ENCODE measurements at places on chromosomes 12 and 14. TPM values are rescaled to one million over a fixed set of nuclear protein-coding genes. Genes with fewer than 3 reads are reported as not detected.
A peak's percentile ranks its signal among the peaks of the same experiment; 100 is the strongest.

Gene KRT73
- total RNA-seq = not detected

Gene TSPAN8
- total RNA-seq = 0.76 TPM

- H3K27ac ChIP-seq = no peak overlapping the region
- H3K27me3 ChIP-seq = no peaks in the 10 kb centered on the region
- no peaks in the 10 kb centered on the region for H3K36me3 ChIP-seq
- DNase-seq = no peak
- no peak overlapping the region for H3K4me3 ChIP-seq
Measured at GRCh38 chr12:6952863-6953441, 1.8 kb downstream of the PTPN6 start.

- H3K27me3 ChIP-seq = no peaks in the 10 kb centered on the region
- no peak for DNase-seq
- no peaks in the 10 kb centered on the region for H3K4me1 ChIP-seq
- no peak overlapping the region for H3K27ac ChIP-seq
- no peak overlapping the region for H3K4me3 ChIP-seq
- H3K36me3 ChIP-seq = no peaks in the 10 kb centered on the region
Measured at GRCh38 chr14:106487600-106487999, 961.2 kb downstream of the TMEM121 start.

DNA sequence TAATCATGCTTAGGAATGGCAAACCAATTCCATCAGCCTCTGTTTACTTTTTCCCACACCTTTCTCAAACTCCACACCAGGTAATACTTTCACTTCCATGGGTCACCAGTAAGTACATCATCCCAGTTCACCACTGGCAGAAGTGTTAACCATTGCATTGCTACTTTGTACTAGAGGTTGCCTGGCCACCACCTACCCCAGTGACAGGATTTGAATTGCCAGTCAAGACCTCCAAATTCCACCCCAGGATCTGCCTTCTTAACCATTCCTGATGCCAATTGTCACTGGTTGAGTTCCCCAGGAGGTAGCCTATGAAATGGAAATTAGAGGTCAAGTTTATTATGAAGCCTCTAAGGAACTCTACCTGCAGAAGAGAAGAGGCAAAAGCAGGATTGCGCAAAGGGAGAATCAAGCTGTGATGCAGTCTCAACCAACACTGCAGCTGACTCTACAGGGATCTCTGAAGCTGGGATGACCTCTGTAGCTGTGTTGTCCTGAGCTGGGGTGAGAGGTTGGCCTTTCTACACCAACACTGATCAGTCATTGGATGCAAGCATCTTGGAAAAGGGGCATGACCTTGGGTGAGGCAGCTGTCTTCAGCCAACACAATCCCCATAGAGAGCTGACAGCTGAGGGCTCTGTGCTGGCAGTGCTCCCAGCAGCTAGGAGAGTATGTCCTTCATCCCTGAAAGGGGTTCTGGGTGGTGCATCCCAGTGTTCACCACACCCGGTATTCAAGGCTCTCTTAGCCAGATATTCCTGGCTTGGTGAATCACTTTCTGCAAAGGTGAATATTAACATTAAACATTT is 37.0 kb upstream of the HMGA2 start:
- no peaks in the 10 kb centered on the region for H3K27me3 ChIP-seq
- no peak for DNase-seq
- H3K4me3 ChIP-seq = no peak overlapping the region
- H3K27ac ChIP-seq = no peak overlapping the region
- peaks cover 10% of the 10 kb centered on the region for H3K4me1 ChIP-seq
- no peaks in the 10 kb centered on the region for H3K36me3 ChIP-seq

GRCh38 chr14:25869854-25870253 is 728.0 kb downstream of the NOVA1 start:
- no peak overlapping the region for H3K4me3 ChIP-seq
- H3K27ac ChIP-seq = no peak overlapping the region
- H3K36me3 ChIP-seq = no peaks in the 10 kb centered on the region

DNA sequence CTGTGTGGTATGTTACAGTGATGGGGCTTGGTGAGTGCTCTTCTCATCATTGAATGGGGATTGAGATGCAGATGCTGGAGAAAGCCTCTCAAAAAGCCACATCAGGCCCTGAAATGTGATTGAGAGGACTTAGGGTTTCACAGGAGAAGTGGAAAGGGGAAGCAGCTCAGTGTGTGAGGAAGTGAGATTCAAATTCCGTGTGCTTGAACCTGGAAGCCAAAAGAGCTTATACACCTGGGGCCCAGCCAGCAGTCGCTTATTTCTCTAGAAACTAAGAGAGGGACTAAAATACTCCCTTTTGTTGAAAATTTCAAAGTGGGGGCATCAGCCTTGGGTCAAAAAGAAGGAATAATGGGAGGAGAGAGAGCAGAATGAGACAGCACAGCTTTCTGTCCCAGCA is 39.1 kb upstream of the GZMB start:
- no peaks in the 10 kb centered on the region for H3K27me3 ChIP-seq
- no peaks in the 10 kb centered on the region for H3K36me3 ChIP-seq
- H3K4me3 ChIP-seq = no peak overlapping the region
- no peak overlapping the region for H3K27ac ChIP-seq
- no peaks in the 10 kb centered on the region for H3K4me1 ChIP-seq

DNA sequence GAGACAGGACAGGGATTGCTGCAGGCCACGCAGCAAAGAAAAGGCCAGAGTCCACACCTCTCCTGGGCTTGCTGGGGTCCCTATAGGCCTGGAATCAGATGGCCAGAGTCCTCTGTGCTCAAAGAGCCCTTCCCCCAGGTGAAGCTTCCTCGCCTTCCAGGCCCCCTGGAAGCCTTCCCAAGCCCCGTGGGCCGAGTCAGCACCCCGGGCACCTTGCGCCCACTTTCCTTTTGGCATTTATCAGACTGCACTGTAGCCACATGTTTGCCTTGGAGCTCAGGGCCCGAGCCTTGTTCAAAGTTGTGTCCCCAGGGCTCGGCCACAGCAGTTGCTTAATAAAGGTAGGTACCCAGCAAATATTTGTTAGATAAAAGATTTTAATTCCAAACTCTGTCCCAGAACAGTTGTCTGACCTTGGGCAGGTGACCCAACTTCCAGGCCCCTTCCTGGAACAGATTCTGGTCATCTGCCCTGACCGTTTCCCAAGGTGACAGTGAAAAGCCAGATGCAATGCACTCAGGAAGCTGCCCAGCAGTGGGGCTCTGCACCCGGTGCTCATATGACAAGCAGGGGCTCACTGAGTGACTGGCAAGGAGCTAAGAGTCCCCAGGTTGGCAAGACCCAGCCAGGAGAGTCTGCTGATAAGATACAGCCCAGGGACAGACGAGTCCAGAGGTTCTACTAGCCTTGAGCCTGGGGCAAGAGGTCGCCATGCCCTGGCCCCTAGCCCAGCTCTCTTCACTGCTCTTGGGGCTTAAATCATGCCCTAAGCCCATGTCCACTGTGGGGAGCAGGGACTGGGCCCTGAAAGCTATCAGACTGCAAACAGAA is 81.2 kb downstream of the PITPNM2 start:
- DNase-seq = no peak
- H3K27me3 ChIP-seq = no peaks in the 10 kb centered on the region
- peaks cover 21% of the 10 kb centered on the region for H3K4me1 ChIP-seq
- H3K4me3 ChIP-seq = no peak overlapping the region
- H3K36me3 ChIP-seq = no peaks in the 10 kb centered on the region

DNA sequence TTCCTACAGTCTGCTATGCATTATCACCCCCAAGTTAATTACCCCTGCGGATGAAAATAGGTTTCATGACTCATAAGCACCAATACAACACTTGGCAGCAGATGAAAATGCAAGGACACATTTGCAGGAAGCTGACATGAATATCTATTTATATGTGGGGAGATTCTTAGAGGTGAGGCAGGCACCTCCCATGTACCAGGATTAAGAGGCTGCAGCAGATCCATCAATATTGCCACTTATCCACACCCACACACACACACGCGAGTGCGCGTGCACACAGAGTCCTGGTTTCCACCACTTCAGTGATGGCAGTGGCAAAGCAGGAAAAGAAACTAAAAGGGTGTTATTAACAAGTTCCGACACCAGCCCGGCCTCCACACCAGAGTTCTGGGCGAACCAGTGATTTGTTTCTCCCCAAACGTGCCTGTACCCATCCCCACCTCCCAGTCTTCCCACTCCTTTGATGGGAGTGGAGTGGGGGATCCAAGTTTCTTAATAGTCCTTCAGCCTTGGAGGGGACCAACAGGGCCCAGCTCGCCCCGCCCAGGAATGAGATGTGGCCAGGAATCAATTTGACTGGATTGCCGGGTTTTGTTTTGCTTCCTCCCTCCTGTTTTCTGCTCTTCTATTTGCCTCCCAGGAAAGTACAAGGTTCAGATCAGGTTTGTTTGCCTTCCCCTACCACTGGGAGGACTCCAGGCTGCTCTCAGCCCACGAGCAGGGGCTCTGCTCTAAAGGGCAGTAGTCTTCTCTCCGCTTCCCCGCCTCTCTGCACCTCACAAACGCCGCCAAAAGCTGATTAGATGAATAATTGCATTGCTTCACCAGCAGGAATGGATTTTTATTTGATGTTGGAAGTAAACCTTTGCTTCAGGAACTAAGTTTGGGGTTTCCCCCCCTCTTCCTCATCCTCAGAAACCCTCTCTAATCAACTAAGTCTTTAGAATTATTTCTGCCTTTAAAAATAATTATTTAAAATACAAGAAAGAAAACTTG is 5.2 kb downstream of the IRF2BPL start:
- H3K27ac ChIP-seq = peak overlapping the region; percentile 86
- 0 out of 2 replicates have a peak, but pooled peaks cover 3% of the 10 kb centered on the region for H3K36me3 ChIP-seq
- peak overlapping the region; percentile 17 for H3K4me3 ChIP-seq
- DNase-seq = no peak

DNA sequence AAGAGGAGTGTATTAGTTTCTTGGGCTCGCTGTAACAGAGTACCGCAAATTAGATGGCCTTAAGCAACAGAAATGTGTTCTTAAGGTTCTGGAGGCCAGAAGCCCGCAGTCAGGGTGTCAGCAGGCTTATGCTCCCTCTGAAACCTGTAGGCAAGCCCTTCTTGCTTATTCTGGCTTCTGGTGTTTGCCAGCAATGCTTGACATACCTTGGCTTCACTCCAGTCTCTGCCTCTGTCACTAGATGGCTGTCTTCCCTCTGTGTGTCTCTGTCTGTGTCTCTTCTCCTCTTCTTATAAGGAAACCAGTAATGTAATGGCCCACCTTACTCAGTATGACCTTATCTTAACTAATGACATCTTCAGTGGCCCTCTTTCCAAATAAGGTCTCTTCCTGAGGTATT is 85.1 kb downstream of the DERA start:
- DNase-seq = no peak
- no peaks in the 10 kb centered on the region for H3K4me1 ChIP-seq
- no peak overlapping the region for H3K4me3 ChIP-seq
- H3K27ac ChIP-seq = no peak overlapping the region
- no peaks in the 10 kb centered on the region for H3K36me3 ChIP-seq

GRCh38 chr14:92590941-92591340 is 77.4 kb downstream of the RIN3 start:
- no peak overlapping the region for H3K4me3 ChIP-seq
- no peak for DNase-seq
- H3K27me3 ChIP-seq = no peaks in the 10 kb centered on the region
- H3K36me3 ChIP-seq = no peaks in the 10 kb centered on the region

DNA sequence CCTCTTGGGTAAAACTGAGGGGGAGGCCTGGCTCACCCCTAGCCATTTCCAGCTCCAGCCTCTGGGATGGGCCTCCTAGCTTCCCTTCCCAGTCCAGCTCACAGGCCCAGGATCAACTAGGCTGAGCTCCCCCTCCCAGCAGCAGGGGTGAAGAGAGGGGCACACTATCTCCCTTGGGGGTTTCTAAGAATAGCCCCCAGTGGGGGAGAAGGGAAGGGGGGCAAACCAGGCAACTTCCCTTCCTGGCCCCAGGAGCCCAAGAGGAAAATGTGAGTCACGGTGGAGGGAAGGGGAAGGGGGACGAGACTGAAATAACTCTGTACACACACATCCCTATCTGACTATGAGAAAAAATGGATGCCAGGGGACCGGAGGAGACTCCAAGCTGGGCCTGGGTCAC is 9.0 kb downstream of the ADCY6 start:
- H3K36me3 ChIP-seq = peaks cover 2% of the 10 kb centered on the region
- no peak overlapping the region for H3K4me3 ChIP-seq
- DNase-seq = no peak

DNA sequence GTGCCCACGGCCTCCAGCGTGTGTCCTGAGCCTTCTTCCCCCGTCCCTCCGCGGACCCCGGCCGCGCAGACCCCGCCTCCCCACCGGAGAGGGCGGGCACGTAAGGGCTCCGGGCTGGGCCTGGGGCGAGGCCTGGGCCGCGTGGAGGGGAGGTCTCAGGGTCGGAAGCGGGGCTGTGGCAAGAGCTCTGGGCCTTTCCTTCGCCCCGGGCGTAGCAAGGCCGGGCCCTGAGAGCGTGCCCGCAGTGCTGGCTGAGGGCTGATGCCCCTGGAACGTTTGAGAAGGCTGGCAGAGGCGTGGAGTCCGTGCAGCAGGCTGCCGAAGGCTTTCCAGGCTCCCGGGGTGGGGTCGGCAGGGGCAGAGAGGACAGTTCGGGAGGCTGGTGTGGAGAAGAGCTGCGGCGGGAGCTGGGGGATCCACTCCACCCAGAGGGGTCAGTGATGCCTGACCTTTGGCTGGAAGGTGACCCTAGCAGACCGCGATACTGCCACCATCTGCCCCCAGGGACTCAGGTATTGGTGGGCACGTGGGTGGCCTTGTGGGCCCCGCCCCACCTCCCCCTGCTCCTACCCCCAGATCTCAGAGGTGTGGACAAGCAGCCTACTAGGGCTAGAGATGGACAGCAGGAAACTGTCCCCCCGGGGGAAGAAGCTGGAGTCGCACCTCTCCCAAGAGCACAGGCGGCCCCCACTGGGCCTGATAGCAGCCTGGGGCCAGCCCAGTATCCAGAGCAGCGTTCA is 558 bp downstream of the TEX22 start:
- peaks cover 40% of the 10 kb centered on the region for H3K4me1 ChIP-seq
- H3K4me3 ChIP-seq = peak overlapping the region; percentile 91
- DNase-seq = no peak
- H3K27ac ChIP-seq = peak overlapping the region; percentile 94
- H3K27me3 ChIP-seq = no peaks in the 10 kb centered on the region

DNA sequence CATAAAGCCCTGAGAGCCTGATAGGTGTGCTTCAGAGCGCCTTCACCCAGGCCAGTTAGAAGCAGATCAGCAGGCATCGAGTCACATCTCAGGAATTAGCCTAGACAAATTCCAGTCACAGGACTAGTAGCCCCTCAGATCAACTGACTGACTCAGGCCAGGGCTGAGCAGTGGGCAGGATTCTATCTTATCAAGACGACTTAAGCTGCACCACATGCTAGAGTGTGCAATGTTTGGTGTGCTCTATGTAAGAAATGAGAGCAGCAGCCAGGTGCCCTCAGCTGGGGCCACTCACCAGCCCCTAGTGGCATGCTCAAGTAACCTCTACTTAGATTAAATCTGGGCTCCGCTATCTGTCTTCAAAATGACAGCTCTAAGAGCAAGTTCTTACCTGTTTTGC is 19.7 kb upstream of the NGB start:
- H3K36me3 ChIP-seq = 0 out of 2 replicates have a peak, but pooled peaks cover 4% of the 10 kb centered on the region
- no peak overlapping the region for H3K4me3 ChIP-seq
- no peaks in the 10 kb centered on the region for H3K4me1 ChIP-seq
- DNase-seq = no peak

GRCh38 chr14:102750376-102750775 is 26.9 kb upstream of the TRAF3 start:
- no peak overlapping the region for H3K27ac ChIP-seq
- no peak for DNase-seq
- no peak overlapping the region for H3K4me3 ChIP-seq

Measured in HCT116 (cell line).